Activated CD4-positive, CD25-positive, alpha-beta regulatory T cell treated with anti-CD3 and anti-CD28 coated beads, Interleukin-2, amount 50 U/mL, for 16 hours (primary cell): ENCODE measurements at places on chromosomes 1 and 21.
A peak's percentile ranks its signal among the peaks of the same experiment; 100 is the strongest.

DNA sequence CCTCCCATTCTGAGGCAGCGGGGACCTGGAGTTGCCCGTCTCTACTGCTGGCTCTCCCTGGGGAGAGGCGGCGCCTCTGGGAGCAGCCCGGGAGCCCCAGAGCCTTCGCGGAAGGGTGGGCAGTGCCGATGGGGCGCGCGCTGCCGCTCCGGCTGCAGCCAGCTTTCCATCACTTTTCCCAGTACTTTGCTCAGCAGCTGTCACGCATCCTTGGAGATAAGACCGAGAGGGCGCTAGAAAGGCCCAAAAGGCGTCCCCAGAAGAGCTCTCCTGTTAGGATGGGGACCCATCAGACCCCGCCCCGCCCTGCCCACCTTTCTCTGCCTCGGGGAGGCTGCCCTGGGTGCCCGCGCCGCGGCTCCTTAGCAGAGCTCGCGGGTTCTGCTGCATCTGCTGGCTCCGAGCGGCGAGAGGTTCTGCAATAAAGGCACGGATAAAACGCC is 534 bp downstream of the KCNH1 start:
- no peak for DNase-seq

DNA sequence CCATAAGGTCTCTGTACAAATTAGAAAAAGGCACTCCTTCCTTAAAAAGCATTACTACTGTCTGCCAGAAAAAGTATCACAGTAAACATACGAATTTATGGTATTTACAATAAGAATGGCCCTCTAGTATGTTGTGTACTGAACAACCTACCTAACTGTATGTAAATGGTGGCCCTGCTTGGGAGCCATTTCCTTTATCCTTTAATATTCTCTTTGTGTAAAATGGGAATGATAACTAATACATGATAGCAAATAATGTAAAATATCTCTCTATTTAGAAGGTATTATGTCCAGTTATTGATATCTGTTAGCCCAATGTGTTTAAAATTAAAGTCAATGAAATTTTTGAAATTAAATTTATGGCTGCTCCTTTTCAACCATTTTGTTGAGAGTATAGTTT is 5.2 kb downstream of the DR1 start:
- DNase-seq, result no peak

DNA sequence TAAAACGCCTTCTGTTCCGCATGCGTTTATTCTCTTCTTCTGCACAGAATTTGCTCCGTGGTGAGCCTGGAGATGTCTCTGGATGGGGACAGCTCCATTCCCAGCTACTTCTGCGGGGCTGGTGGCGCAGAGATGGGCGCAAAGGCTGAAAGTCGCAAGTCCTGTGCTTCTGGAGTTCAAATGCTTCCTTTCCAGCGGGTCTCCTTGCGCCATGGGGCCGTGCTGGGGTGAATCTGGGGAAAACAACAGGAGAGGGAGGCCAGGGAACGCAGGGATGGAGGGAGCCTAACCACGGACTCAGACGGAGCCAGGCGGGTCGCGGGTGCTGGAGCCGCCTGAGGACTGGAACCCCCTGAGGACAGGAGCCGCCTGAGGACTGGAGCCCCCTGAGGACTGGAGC is 2.9 kb upstream of the OR2T12 start:
- no peak for DNase-seq

DNA sequence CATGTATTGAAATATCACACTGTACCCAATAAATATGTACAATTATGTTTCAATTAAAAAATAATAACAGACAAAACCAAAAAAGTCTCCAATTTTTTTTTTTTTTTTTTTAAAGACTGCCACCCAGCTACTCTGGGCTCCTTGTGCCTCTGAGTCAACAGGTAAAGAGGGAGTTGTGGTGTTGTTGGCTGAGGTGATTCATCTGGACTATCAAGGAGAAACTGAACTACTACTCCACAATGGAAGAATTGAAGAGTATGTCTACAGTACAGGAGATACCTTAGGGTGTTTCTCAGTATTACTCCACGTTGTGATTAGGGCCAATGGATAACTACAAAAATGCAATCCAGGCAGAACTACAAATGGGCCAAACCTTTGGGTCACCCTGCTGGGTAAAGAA is 67.9 kb downstream of the SCMH1 start:
- no peak for DNase-seq

DNA sequence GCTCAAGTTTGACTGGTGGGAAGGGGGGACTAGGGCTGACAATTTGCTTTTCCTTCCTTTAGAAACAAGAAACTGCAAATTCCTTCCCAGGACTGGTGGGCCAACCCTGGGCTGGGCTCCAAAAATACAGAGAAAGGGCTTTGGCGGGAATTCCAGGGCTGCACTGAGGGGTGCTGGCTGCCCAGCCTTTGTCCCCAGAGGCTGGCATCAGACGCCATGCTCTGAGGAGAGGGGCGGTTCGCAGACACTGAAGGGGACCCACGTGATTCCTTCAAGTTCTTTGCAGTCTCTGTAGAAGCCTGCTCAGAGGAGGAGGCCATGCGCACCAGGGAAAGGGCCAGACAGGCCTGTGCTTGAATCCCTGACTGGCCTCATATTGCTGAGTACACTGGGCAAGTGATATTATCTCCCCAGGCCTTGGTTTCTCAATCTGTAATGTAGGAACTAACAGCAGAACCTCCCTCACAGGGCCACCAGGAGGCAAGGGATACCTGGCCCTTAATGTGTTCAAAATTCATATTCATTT is 119.5 kb downstream of the EPHB2 start:
- DNase-seq, result no peak

DNA sequence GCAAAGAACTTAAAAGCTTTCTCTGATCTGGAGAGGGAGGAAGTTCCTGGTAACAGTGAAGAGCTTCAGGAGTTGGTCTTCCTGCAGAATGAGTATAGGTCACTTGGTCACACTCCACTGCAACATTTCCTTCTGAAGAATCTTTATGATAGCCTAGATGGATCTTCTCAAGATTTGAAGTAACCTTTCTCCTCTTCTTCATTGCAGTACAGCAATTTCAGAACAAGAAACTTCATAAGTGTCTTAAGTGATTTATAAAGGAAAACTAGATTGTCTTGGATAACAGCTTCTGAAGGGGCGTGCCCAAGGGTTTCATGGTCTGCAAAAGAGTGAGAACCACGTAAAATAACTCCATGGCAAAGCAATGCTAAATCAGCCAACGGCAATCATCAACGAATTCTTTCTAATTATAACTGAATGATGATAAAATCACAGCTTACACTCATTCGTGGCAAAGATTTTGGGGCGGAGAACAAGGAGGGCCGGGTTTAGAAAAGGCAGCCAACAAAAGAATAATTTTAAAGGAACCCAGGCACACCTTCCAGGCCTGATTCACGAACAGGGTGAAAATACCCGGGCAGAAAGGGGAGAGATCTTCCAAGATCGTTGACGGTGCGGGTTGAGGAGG is 53.9 kb upstream of the ASPM start:
- no peak for DNase-seq

DNA sequence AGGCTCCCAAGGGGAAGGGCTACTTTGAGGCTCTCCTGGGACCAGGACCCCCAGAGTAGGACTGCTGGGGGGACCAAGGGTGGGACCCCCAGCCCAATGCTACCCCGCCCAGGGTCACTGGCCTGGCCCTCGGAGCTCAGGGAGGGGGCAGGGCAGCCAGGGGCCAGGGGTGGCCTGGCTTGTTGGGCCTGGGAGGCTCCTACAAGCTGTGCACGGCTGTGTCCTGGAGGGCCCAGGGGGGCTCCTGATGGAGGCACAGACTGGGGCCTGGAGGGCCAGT is 2.2 kb downstream of the HES4 start:
- DNase-seq, result no peak

GRCh38 chr1:204818998-204819397 is 51.7 kb upstream of the NFASC start:
- no peak for DNase-seq

DNA sequence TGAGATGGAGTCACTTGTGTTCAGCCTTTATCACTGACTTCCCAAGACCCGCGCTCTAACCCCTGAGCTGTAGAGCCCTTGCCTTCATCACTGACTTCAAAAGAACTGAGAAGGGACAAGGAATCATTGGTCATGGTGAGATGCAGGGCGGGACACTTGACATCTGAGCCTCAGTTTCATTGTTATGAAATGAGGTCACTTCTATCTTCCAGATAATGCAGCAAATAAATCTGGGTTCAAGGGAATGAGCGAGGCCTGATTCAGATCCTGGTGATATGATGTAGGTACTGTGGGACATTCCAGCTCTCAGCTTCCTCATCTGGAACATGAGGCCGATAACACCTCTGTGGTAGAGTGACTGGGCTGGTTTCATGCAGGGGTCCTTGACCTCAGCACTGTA is 13.8 kb downstream of the KAZN start:
- no peak for DNase-seq

- DNase-seq, result no peak
Measured at GRCh38 chr21:46126309-46127238, 28.7 kb downstream of the COL6A2 start.

- DNase-seq, result no peak
Measured at GRCh38 chr1:113320272-113320671, 70.0 kb upstream of the MAGI3 start.

- no peak for DNase-seq
Measured at GRCh38 chr1:239725933-239726332, 339.6 kb downstream of the CHRM3 start.

- DNase-seq, result no peak
Measured at GRCh38 chr1:203342192-203342940, 8.6 kb downstream of the FMOD start.

DNA sequence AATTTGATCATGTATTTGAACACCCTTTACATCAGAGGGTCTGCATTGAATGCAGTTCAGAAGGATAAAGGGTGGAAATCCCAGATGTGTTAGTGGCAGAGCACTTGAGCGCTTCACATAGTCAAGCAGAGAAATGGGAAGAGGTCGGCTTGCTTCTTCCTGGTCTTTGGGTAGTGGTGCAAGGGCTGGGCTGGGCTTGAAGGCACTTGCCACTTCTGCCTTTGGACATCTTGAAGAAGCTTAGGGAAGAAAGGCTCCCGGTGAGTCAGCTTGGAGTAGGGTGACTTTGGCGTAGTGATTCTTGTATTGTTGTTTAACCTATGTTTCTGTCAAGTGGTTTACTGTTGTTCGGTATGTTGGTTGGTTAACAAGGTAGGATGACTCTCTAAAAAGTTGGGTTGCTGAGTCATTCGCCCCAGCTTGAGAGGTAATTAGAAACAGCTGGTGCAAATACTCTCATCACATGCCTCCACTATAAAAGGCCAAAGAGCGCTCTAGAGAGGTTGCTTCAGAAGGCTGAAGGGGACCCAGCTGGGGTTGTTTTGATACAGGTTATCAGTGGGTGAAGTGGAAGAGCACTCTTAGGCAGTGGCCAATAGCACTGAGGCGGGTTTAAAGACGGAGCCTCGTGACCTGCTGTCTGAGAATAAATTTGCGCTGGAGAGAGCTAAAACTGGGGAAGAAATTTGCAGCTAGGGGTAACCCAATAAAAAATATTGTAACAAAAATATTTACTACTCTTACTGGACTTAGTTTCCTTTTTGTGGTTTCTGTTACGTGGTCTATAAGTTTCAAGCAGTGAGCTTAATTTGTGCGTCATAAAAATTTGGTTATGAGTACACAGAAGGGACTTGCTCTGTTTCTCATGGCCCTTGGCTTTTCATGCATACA is 1.4 kb downstream of the BACH1 start:
- DNase-seq, result peak; percentile 42

DNA sequence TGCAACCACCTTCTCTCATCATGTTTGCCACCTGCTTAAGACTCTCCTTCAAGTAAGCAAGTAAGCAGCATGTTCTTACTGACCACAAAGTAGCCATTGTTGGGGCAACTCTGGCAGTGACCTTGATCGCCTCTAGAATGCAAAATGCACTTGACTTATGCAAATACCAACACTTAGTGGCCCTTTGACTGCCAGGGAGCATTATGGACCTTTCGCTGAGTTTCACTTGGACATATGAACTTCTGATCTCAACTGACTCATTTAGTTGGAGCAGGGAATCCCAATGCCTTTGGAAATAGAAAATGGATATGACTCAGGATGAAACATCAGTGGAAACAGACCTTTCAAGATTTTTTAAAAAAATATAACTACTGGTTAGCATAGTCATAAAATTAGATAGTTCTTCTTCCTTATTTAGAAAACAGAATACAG is 6.1 kb upstream of the PLA2G5 start:
- DNase-seq, result no peak

DNA sequence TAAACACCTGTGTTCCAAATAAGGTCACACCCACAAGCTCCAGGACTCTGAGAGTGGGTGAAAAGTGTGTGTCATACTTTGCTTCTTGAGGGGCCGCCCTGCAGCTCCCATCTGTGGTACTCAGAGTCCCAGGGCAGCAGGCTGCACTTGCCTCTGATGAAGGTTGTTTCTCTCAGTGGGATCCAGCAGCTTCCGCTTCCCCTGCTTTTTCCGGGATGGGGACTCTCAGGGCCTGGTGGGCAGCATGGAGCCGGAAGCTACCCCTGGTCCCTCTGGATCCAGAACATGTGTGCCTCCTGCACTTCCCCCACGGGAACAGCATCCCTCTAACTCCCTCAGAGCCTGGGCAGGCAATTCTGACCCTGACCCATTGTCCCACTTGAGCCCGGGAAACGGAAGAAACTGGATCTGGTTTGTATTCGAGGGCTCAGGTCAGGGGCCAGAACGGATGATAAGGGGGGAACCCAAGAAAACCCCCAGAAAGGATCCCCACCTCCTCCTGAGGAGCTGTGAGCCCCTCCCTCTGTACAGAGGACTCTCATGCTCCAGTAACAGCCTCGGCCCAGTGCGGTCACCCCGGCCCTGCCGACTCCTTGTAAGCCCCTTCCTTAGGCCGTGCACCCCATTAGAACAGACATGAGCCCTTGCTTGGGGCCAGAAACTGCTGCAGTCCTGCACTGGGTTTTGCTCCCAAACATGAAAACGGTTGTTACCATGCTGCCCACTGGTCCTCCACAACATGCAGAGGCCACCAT is 189.5 kb upstream of the C1orf174 start:
- DNase-seq, result no peak

DNA sequence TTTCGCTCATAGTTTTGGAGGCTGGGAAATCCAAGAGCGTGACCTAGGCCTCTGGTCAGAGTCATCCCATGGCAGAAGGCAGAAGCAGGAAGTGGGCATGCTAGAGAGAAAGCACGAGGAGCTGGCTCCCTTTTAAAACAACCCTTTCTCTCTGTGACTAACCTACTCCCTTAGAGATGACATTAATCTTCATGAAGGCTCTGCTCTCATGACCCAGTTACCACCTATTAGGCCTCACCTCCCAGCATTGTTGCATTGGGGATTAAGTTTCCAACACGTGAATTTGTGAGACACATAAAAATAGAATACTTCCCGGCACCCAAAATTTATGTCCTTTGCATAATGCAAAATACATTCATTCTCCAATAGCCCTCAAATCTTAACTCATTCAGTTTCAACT is 223.1 kb upstream of the ST6GALNAC5 start:
- no peak for DNase-seq

- DNase-seq, result peak; percentile 47
Measured at GRCh38 chr1:18883636-18884418, 18.5 kb downstream of the ALDH4A1 start.

DNA sequence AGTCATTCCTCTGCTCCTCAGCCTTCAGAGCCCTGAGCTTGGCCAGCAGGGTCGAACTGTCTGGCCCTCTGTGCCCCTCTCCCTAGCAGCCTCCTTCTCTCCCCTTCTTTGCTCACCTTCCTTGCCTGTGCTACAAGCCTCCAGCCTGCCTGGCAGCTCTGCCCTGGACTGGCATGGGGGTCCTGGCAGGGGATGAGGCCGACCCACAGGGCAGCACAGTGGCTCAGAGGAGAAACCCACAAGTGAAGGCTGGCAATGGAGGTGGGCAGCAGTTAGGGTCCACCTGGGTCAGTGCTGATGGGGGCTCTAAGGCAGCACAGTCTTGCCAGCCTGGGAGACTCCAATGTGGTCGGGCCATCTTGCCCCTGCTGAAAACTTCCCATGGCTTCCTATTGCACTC is 274.2 kb downstream of the GRIK3 start:
- no peak for DNase-seq
